ENCODE measurements at places on chromosomes 5 and 9.

DNA sequence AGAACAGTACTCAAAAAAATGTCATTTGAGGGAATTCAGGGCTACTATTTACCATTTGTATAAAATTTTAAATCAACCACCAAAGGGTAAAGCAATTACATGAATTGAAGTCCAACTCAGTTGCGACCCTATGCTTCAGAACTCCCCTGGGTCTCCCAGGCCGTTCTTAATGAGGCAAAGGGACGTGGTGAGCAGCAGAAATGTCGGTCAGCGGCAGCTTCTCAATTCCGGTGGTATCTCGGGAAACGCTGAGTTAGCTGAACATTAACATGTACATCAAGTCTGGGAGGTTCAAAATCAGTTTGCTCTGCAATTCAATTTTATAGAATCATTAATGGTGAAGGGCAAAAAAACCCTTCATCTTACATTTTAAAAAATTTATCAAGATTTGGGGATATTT lies 173.2 kb downstream of the DIRAS2 start:
- no peak for DNase-seq

DNA sequence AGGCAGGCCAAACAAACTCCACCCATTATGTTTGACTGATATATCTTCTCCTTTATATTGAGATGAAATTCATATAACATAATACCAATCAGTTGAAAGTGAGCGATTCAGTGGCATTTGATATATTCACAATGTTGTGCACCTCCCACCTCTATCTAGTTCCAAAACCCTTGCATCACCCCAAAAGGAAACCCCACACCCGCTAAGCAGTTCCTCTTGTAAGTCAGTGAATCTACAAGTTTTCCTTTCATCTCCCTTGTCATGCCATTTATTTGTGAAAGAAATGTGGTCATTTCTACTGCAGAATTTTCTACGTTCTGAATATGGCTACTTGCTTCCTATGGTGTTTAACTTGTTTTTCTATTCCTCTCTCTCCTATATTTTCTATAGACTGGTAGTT lies 99.4 kb upstream of the PTPN3 start:
- no peak for DNase-seq

DNA sequence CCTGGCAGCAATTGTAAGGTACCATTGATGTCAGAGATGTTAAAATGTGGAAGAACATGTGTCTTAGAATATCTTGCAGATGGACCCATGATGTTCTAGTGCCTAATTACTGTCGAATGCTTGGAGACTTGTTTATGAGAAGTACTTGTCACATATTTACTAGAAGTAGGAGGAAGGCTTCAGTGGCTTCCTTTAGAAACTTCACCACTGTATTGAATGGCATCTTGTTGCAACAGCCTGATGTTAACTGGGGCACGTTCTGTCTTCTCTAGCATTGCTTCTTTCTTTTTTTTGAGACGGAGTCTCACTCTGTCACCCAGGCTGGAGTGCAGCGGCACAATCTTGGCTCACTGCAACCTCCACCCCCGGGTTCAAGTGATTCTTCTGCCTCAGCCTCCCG lies 16.5 kb downstream of the UGCG start:
- no peak for DNase-seq

DNA sequence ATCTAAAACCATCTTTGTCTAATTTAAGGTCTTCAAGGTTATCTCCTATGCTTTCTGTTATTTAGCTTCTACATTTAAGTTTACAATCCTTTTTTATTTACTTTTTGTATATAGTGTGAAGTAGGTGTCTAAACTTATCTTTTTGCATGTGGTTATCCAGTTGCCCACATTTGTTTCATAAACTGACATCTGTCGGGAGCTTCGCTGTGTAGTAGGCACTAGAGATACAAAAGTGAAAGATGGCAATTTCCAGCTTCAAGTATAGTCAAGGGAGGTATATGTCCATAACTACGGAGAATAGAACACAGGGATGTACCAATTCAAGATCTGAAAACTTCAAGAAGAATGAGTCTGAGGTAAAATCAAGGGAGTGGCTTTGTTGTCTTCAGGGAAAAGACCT lies 38.7 kb upstream of the ELL2 start:
- DNase-seq = no peak

- DNase-seq = peak; percentile 14
Observed at GRCh38 chr5:176818391-176819098, 8.2 kb downstream of the UNC5A start.

DNA sequence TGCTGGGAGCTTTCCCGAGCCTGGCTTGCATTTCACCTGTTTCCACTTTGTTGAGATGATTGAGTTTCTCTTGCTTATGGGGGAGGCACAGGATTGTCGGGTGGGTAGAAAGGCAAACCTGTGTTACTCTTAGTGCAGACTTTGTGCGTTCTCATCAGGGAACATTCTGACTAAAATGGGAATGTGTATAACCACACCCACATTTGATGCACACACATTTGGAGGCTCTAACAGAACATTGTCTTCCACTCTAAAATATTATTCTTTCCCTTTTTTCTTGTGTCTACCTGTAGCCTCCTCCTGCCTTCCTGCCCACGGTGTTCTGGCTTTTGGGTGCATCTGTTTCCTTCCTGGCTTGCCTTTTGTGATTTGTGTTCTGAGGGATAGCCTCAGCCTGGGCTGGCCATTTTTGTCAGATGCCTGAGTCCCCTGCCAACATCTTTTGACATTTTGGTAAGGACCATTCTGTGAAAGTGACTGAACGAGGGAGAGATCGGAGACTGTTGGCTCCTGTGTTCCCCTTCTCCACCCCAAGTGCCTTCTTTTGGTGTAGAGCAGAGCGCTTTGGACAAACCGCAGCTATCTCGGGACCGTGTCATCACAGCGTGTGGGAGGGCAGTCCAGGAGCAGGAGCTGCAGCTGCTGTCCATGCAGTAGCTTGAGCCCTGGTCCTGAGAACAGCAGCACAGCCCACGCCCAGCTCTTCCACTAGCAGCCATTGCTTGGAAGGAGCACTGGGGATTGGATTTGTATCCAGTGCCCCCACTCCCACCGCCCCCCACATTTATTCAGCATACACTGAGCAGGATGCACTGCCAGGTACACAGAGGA lies 101.4 kb downstream of the ARHGAP26 start:
- DNase-seq = no peak

DNA sequence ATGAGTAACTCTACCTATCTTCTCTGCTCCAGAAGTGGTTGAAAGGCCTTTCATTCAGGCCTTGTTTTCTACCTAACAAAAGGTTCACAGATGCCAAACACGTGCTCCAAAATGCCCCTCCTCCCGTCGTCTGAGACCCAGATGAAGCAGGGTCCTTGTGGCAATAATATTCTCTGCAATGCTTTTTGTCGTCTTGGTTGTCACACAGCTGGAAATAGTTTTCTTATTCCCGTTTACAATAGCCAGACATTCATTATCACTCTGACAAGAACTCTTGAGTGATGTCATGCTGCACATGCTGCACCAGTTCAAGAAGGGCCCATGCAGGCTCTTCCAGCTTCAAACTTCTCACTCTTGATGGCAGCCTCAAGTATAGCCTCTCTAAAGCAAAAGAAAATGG lies 7.8 kb downstream of the LPAR1 start:
- no peak for DNase-seq

DNA sequence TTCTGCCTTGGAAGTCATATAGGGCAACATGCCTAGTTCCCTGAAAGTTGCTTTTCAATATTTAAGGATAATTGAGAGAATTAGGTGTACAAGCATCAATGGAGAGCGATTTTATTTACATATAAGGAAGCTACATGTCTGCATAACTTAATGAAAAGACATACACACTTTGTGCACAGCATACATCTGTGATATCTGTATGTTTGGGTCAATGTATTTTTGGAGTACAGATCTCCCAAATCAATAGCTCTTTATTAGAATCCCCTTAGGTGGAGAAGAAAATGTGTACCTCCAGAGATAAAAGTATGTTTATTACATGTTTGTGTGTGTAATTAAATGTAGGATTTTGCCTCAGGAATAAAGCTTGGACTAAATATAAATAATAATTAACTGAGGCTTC lies 373.7 kb upstream of the CCNH start:
- no peak for DNase-seq

DNA sequence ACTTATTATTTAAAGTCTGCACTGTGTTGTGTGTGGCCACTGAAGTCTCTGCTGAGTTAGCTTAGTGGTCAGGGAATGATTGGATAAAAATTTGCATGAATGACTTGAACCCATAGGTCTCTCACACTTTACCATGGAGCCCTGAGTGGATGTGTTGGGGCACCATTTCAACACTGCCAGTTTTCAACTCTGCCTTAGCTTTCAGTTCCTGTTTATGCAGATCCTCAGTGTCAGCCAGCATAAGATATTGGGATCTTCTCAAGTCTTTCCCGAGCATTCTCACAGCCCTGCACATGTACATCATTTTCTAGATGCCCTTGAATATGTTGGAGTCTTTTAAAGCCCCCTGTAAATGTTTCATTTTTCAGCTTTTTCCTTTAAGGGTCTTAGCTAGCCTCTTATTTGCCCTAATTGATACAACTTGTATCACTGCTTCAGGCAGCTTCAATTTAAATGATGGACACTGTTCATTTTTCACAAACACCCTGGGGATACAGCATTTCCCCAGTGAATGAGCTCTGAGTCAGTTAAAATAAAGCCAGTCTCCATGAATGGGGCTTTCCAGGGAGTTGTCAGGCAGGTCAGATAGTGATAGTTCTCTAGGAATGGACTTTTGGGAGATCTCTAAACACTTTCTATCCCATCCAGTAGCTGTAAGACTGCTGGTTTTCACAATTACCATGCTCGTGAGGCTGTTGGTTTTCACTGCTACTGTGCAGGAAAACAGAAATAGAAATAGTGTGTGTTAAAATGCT lies 211.9 kb upstream of the PAPPA start:
- DNase-seq = no peak

- peak; percentile 54 for DNase-seq
Observed at GRCh38 chr9:34992376-34992951, 2.9 kb downstream of the DNAJB5 start.

DNA sequence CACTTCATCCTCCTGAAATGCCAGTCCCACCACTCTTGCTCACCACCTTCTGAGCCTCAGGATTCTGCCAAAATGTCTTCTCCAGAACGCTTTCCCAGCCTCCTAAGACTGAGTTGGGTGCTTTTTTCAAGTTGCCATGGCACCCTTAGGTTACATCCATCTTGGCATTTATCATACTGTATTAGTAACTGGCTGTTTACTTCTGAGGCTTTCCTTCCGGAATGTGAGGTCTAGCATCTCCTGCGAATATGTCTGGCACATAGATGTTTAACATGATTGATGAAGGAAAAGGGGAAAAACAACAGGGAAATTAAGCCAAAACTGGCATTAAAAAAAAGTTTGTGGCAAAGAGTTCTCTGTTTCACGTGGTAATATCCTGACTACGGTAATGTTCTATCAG lies 24.9 kb downstream of the RNF130 start:
- DNase-seq = no peak

DNA sequence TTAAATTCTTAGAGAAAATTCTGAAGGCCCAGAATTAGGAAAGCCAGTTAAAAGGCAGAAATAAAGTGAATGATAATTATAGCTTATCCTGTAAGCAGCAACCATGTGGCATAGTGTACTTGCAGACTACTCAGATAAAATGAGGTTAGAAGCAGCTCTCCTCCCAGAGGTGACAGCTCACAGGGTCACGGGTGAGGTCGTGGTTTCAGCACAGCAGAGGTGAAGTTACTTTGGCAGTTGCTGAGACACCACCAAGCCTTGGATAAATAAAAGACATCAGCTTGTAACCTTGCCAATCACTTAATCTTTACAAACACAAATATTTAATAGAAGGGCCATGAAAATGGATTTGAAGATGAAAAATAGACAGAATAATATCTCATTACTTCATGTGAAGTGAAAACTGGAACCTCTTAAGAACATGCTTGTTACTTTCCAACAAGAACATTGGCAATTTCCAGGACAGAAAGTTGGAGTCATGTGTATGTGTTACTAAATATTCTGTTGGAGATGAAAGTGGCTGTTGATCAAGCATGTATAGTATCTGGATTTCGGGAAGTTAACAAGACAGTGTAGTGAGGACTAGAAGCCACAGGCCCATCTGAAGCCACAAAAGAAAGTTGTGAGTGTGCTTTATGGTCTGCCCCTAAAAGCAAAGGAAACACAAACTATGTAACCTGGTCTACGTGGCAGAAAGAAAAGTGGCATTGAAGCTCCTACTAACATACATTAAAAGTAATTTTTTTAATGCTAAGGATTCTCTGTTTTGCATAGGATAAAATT lies 134.4 kb downstream of the ERCC6L2 start:
- peak; percentile 58 for DNase-seq

DNA sequence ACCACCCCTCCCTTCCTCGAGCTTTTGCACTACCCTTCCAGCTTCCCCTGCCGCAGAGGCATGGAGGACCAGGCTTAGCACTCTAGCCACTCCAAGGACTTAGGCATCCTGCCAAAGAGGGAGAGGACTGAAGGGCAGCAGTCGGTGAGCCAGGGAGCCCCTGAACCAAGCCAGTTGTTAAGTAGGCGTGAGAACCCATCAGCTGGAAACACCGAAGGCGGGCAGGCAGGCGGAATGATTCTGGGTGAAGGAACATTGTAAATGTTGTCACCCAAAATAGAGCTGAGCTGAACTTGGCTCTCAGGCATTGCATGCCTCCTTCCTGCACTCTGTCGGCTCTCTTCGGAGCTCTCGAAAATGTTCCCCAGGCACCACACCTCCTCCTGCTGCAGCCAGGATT lies 42.8 kb downstream of the NRG2 start:
- no peak for DNase-seq

DNA sequence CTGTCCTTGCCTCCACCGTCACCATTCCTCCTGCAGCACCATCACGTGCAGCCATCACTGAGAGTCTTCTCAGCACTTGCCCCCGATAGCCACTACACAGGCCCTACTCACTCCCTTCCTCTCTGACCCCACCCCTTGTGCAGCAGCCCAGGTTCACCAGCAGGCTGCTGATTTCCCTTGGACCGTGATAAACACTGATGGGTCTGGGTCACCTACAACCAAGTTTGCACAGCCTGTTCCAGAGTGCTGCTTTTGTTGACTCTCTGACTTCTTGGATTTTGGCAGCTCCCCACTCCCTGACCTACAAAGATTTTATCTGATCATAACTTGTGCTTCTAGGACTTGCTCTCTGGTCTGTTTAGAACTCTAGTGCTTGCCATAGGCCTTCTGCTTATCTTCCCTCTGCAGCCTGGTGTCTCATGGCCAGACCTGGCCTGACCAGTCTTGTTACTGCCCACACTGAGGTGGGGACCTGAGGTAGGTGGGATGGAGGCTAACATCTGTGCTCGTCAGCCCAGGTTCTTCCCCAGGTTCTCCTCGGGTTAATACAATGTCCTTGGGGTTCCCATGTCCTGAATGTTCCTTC lies 109.3 kb downstream of the TARS1 start:
- DNase-seq = no peak

- DNase-seq = no peak
Observed at GRCh38 chr5:67724412-67725135, 491.0 kb upstream of the PIK3R1 start.

GRCh38 chr9:4143936-4144717 lies 155.7 kb downstream of the GLIS3 start:
- no peak for DNase-seq

GRCh38 chr5:61624553-61625136 lies 292.6 kb downstream of the ZSWIM6 start:
- DNase-seq = no peak

GRCh38 chr5:139967353-139967752 lies 75.7 kb downstream of the NRG2 start:
- no peak for DNase-seq

Measured in activated CD4-positive, alpha-beta T cell treated with anti-CD3 and anti-CD28 coated beads, Interleukin-2, amount 50 U/mL, for 16 hours (primary cell).